Anterior cingulate cortex (tissue), 58 donors: ENCODE measurements at places on chromosomes 7 and 10.

GRCh38 chr10:133231946-133232574 is 2.0 kb downstream of the UTF1 start:
- DNase-seq: no peak

- DNase-seq: no peak
Measured at GRCh38 chr10:125662584-125662983, 20.4 kb downstream of the TEX36 start.

DNA sequence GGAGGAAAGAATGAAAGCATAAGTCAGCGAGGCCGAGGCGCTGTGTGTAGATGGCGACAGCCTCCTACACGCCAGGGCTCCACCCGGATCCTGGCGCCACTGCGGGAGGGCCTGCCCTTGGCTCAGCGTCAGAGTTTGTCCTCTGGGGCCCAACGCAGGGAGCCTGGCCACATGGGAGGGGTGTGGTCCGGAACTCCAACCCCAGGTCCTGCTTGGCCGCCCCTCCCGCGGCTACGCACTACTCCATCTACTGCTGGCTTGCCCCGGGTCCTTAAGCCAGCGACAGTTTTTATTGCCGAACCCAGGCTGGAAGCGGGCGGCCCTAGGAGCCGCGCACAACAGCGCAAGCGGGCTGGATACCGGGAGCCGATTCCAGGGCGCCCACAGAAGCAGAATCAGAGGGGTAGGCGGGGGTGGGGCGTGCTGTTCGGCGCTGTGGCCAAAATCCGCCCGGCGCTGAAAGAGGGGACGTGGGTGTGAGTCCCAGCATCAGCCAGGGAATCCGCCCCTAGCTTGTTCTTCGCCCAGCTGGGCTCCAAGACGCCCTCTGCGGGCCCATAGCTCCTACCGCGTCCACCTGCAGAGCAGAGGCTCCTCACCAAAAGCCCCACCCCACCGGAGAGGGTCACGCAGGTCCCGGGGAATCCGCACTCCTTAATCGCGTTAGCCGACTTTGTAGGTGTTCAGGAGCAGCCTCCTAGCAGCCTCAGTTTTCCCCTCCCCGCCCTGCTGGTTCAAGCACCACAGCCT is 4.5 kb downstream of the KAZALD1 start:
- DNase-seq: peak; percentile 5

GRCh38 chr7:55110993-55111361 is 92.2 kb downstream of the EGFR start:
- DNase-seq: no peak

DNA sequence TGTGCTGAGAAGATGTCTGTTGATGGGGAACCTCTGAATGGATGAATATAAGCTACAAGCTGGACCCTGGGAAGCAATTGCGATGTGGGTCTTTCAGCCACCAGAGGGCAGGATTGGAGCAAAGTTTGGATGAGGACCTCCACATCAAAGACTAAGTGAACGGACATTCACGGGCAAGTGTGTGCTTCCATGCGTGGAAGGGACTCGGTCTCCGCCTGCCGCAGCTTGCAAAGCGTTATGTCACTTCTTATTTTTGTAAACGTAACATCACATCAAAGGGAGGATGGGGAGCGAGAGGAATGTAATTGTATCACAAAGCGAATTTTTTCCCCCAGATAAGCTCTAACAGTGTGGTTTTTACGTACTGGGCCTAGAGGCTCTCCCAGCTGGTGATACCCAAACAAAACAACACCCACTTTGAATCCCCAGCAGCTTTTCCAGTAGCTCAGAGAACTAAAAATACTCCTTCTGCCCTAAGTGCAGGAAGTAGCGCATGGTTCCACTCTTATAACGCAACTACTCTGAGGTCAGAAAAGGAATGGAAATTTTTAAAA is 65.0 kb downstream of the VWA2 start:
- DNase-seq: peak; percentile 76

GRCh38 chr10:60537697-60538096 is 148.0 kb upstream of the ANK3 start:
- no peak for DNase-seq

DNA sequence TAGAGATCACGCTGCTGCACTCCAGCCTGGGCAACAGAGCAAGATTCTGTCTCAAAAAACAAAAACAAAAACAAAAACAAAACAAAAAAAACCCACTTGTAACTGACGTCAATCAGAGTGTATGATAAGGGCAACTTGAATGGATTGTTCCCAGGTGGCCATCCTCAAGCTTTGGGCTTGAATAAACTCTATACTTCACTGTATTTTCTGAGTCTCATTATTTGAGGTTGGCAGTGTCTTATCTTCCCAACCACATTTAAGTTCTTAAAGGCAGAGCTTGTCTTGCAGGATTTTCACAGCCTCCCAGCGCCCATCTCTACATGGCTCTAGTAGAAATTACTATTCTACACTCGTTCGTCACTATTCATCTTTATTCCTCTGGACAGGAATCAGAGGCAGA is 5.1 kb upstream of the OAT start:
- no peak for DNase-seq

GRCh38 chr7:144820552-144820951 is 15.3 kb downstream of the TPK1 start:
- DNase-seq: no peak

GRCh38 chr7:85469446-85470010 is 282.7 kb upstream of the SEMA3D start:
- no peak for DNase-seq

DNA sequence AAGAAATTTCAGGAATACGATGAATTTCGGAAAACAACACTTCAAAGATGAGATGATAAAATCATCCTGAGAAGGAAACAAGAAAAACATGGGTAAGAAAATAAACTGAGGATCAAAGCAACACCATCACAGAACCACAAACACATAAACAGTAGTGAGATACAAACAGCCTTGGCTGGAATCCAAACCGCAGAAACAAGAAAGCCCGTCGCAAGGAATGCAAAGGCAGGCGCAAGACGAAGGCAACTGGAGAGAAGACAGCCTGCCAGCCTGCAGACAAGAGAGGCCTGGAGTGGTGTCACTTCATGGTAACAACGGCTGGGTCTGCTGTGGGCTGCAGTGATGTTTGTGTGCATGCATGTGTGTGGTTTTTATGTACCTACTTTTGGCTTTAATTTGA is 61.8 kb upstream of the DRGX start:
- DNase-seq: no peak

GRCh38 chr7:122532406-122533269 is 166.3 kb downstream of the RNF133 start:
- no peak for DNase-seq

DNA sequence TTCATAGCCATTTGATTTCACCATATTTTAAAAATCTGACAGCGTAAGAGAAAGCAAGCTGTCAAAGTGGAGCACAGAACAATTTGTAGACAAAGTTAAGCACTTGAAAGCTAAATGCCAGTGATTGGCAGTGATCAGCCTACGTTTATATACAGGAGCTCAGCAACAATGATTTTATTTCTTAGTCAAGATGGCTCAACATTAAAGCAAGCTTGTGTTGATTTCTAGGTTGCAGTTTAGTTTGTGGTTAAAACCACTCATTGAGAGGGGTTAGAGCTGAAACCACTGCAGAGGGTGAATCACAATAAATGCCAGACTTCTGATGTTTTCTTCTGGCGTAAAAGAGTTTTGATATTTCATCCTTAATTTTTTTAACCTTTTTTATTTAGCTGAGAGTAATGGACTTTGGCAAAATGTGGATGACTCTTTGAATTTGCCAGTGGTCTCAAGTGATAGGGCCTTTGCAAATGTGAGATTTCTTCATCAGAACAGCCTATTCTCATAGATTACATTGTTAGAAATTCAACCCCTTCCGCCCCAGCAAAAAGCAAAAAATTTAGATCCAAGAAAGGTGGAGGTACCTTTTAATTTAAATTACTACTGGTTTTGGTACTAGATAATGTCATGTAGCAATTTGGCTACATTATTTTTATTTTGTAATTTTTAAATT is 73.8 kb downstream of the SHOC2 start:
- DNase-seq: no peak

DNA sequence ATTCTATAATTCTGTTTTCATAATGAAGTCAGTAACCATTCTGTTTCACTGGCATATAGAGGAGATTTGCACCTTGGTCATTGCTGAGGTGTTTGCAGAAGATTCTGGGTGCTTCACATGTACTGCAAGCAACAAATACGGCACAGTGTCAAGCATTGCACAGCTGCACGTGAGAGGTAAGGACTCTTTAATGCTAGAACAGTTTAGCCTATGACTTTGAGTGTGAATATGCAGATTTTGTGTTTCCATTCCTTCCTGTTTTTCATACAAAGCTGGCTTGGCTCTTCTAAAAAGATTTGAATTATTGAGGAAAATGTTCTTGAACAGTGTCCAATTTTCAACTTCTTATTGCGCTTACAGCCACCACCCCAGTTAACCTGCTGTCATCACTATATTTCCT is 56.4 kb downstream of the MYPN start:
- DNase-seq: no peak

- DNase-seq: no peak
Measured at GRCh38 chr10:59234816-59235429, 58.5 kb downstream of the PHYHIPL start.
